Right kidney (tissue), 9 donors: ENCODE measurements at places on chromosomes 3 and 15.

GRCh38 chr3:193783166-193783896 is 190.3 kb downstream of the OPA1 start:
- no peak for DNase-seq

DNA sequence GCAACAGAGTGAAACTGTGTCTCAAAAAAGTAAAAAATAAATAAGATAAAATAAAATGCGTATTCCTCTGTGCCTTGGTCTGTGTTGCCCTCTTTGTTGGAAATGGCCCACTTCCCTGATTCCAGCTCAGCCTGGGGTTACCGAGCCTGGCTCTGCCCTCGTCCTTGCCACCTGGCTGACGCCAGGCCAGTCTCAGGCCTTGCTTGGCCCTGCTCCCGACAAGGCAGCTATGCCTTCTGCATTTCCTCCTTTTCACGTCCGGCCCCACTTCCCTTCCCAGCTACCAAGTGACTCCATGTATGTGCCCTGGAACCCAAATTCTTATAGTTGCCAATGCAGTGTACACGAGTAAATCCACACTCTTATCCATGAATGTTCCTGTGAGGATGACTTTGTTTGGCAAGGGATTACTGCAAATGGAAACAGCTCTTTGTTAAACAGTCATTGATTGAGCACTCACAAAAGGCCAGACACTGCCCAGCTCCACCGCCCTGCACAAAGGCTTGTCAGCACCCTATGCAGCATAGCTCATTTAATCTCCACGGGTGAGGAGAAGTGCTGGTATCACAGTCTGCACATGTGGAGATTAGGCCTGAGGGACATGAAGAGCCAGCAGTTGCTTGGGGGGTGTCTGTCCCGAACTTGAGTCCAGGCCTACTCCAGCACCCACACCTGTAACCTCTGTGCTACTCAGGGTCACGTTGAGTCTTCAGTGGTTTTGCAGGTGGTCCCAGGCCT is 25.1 kb downstream of the SPSB4 start:
- no peak for DNase-seq

- no peak for DNase-seq
Measured at GRCh38 chr3:188974856-188975599, 196.7 kb upstream of the TPRG1 start.

- no peak for DNase-seq
Measured at GRCh38 chr15:40461958-40462357, 8.8 kb upstream of the CHST14 start.

GRCh38 chr3:113243846-113244245 is 32.5 kb downstream of the BOC start:
- DNase-seq = no peak

GRCh38 chr3:26368312-26368711 is 254.3 kb upstream of the LRRC3B start:
- DNase-seq = no peak

DNA sequence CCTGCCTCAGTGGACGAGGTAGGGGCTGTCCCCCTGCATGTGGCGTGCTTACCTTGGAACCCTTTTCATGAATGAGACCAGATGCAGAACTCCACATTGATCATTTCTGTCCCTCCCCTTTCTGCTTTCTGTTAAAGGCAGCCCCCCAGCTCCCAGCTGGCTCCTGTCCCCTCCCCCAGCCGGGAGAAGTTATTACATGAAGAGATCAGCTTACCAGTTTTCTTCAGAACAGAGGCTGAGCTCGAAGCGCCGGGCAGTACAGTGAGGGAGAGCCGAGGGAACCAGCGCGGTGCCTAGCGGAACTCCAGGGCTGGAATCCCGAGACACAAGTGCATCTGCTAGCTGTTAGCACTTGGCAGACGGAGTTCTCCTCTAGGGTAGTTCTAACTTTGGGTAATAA is 263.3 kb upstream of the NR2E3 start:
- no peak for DNase-seq

DNA sequence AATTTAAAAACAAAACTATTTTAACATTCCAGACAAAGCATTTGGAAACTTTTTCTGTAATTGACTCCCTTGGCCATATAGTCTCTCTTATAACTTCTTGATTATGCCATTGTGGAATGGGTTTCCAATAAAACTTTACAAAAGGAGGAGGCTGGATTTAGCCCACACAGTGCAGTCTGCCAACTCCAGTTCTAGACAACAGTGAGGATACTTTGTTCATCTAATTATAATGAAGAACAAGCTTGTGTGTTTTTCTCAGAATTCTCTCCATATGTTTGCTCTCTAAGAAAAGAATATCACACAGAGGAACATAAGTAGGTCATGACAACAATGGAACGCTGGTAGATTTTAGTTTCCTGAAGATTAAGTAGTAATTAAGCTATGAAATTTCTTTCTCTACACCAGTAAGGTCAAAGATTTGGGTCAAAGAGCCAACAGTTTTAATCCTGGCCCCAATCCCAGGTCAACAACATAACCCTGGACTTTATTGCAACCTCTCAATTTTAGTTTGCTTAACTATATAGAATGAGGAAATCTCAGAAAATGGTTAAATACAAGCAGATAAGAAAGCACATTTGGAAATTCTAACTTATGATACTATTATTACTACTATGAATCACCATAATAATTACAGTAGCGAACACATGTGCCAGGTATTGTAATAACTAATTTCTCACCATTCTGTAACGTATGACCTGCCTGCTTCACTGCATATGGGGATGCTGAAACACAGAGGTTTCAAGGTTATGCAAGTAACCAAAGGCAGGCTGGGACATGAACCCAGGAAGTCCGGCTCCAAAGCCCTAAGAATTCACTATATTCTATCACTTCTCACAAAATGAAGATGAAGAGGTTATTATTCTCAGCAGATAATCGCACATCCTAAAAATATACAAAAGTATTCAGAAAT is 65.7 kb downstream of the TJP1 start:
- no peak for DNase-seq

DNA sequence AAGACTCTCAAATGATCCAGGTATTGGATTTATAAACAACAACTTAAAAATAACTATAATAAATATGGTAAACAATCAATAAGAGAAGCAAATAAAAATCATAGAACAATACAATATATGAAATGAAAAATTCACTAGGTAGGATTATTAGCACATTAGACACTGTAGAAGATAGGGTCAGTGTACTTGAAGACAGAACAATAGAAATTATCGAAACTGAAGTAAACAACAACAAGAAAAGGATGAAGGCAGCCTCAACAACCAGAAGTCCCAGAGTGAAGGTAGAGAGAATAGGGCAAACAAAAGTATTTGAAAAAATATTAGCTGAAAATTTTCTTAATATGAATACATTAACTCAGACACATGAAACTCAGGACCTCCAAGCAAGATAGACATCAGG is 11.9 kb downstream of the IQCB1 start:
- DNase-seq = no peak

GRCh38 chr3:160023476-160023875 is 34.8 kb downstream of the IL12A start:
- DNase-seq = no peak

DNA sequence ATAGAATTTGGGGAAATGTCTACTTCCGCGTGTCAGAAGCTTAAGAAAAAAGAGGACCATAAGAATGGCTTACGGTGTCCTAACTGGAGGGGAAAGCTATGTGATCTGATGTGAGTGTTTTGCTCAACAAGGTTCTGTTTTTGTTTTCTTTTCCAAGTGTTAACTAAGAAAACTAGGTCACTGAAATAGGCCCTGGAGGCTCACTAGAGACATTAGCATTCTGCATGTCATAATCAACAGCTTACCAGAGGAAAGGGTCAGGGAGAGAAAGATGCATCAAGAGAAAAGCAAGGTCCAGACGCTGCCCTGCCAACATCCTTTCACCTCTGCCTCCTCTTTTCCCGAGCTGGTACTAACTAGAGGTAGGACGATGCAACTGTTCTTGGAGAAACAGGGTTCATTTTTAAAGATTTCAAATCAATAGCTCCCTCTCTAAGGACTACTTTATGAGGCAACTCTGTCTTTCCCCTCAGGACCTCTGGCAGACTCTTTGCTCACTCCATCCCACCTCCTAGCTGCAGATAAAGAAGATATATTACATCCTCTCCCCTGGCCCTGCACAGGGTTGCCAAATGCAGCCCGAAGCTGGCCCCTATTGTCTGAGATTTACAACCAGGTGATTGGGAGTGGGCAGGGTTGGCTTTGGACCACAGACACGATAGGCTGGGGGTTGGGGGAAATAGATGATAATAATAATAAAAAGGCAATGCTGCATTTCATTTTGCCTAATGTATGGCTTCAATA is 209.9 kb upstream of the SLC2A2 start:
- DNase-seq = no peak

DNA sequence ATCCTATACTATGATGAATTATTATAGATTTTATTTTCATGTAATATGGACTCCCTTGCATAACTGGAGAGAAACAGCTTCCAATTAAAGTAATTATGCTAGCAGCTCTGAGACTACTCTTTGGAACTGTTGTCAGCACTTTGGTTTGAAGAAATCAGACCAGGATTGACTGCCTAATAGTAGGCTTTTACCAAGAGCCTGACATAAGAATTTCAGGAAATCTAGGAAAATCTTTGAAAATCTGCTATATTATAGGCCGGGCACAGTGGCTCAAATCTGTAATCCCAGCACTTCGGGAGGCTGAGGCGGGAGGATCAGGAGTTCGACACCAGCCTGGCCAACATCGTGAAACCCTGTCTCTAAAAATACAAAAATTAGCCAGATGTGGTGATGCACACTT is 62.9 kb downstream of the ZNF609 start:
- DNase-seq = no peak

GRCh38 chr15:94555841-94556519 is 324.6 kb downstream of the MCTP2 start:
- no peak for DNase-seq

GRCh38 chr3:156252656-156253055 is 132.3 kb downstream of the KCNAB1 start:
- DNase-seq = no peak

DNA sequence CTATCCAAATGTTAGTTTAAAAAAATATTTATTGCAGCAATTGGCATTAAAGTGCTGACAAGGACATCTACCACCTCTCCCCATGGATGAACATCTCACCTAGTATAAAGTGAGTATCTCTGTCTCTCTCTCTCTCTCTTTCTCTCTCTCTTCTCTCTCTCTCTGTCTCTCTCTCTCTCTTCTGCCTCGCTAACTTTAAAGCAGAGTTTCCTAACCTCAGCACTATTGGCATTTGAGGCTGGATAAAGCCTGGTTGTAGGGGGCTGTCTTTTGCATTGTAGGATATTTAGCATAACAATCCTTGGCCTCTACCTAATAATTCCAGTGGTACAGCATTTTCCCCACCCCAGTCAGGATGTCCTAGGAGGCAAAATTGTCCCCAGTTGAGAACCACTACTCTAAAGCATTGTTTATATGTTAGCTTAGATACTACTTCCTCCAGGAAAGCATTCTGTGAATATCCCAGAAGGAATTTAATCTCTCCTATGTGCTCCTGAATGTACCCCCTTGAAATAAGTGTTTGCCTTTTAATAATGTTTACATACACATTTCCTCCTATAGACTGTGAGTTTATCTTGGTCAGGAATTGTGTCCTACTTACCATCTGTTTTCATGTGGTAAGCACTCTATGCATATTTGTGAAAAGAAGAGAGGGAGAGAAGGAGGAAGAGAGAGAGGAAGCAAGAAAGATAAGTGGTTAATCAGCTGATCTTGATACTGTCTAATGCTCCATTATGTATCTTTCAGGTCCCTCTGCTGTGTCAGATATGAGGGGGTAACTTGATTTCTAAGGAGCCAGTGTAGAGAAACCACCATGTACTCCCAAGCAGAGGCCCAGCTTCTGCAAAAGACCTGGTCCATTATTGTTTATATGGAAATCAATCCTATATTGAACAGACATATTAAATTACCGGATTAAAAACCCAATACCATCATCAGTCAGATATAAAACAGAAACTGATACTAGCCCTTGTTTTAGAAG is 346.6 kb downstream of the RBMS3 start:
- no peak for DNase-seq

DNA sequence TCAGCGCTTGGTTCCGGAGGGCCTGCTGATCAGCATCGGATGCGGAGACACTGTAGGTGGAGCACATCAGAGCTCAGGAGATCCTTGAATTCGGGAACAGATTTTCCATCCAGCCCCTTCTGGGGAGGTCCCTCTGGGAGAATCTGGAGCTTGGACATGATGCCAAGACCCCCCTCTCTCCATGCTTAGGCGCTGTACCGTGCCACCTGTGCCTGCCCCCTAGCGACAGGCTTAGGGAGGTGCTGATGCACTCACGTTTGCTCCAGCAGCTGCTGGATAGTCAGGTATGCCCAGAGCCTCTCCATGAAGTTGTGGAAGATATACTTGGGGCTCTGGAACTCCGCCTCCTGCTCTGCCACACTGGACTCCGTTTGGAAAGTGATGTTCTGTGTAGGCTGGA is 9.7 kb downstream of the ITIH4 start:
- no peak for DNase-seq

- DNase-seq = no peak
Measured at GRCh38 chr3:126433105-126433430, 38.4 kb downstream of the CFAP100 start.

- no peak for DNase-seq
Measured at GRCh38 chr15:34594361-34594760, 10.9 kb upstream of the GOLGA8B start.

GRCh38 chr3:58021962-58022361 is 13.7 kb downstream of the FLNB start:
- no peak for DNase-seq

GRCh38 chr15:64813075-64813474 is 12.4 kb downstream of the PIF1 start:
- no peak for DNase-seq

DNA sequence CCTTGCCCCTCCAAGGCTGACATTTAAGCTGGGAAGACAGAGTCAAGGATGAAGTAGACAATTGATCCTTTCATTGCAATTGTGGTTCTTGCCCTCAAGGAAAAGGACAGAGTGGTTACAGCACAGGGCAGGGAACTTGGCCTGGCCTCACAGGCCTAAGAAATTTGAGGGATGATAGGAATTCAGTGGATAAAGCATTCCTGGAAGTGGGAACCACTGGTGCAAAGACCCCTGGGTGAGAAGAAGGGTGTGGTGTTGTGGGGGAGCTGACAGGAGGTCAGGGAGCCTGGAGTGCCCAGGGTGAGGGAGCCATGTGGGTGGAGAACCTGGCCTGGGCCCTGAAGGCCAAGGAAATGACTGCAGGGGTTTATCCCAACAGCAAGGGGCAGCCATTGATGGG is 287.4 kb downstream of the UACA start:
- no peak for DNase-seq

GRCh38 chr15:99445272-99445850 is 120.4 kb upstream of the MEF2A start:
- no peak for DNase-seq

DNA sequence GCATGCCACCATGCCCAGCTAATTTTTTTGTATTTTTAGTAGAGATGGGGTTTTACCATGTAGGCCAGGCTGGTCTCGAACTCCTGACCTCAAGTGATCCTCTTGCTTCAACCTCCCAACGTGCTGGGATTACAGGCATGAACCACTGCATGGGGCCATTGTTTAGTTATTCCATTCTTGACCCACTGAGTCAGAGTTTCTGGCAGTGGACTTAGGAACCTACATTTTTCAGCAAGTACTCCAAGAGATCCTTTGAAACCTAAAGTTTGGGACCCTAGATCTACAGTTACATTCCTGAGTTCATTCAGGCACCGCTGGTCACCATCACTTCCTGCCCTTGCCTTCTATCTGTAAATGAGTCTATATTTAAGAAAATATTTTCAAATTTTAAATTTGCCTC is 1.4 kb upstream of the TNFSF10 start:
- DNase-seq = no peak
